ENCODE measurements at places on chromosomes 16 and 17.

DNA sequence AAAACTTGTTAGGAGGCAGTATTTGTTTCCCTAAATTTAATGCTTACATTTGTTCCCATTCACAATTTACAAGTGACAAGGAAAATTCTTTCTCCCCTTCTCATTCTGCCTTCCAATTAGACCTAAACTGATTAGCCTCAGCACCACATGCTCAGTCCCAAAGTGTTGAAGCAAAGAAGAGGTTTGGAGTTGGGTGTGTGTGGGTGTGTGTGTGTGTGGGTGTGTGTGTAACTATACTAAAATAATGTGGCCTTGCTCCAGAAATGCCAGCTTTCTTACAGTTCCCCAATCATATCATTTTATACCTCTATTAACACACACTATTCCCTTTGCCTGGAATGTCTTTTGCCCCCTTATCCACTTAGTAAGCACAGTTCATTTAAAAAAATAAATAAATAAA lies 6.9 kb upstream of the UTP6 start:
- no peak for DNase-seq

DNA sequence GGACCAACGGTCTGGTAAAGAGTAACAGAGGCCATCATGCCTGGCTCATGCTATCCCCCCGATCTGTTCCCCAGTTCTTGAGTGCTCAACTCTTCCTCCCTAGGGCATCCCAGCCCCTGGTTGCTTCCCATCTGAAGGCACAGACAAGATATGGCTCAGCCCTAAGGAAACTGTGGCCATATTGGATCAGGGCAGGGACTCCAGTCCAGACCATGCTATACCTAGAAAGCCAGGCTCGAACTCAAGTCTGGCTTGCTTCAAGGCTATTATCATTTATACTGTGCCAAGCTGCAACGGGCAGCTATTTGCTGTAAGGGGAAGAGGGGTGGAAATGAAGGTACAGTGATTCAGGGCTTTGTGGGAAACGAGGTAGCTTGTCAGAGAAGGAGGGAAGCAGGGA lies 2.8 kb downstream of the UBTF start:
- DNase-seq: no peak

- no peak for DNase-seq
Observed at GRCh38 chr16:79267781-79268180, 332.8 kb downstream of the MAF start.

DNA sequence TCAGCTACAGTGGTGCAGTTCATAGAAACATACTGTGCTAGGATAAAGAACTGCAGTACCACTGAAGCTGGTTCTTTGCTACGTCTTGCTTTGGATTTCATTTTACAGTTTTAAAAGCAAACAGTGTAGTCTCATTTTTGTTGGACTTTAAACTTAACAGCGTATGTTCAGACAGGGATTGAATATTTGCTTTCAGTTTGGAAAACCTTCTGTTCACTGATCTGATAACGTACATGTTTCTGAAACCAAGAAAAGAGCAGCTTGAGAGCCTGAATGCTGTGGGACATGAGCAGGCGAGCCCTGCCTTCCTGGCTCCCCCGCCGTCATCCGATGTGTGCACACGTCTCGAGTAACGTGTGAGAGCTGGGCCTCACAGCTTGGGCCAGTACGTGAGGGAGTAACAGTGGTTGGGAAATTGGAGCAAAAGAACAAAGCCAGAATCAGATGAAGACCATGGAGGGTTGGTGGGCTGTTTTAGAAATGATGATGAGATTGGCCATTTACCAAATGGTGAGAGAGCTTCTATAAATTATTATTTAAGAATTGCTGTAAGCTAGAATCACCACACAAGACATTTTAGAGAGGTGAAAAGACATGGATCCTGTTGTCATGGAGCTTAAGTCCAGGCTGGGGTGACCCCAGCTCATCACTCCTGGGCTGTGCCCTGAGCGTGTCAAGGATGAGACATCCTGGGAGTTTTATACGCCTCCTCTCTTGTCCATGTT lies 20.8 kb upstream of the CLEC18C start:
- DNase-seq: no peak

GRCh38 chr16:73019457-73020362 lies 28.2 kb downstream of the ZFHX3 start:
- DNase-seq: no peak

- no peak for DNase-seq
Observed at GRCh38 chr17:51703361-51704341, 443.3 kb downstream of the UTP18 start.

GRCh38 chr16:14101415-14101814 lies 30.3 kb downstream of the MRTFB start:
- no peak for DNase-seq

- no peak for DNase-seq
Observed at GRCh38 chr17:66462010-66462409, 159.6 kb downstream of the PRKCA start.

DNA sequence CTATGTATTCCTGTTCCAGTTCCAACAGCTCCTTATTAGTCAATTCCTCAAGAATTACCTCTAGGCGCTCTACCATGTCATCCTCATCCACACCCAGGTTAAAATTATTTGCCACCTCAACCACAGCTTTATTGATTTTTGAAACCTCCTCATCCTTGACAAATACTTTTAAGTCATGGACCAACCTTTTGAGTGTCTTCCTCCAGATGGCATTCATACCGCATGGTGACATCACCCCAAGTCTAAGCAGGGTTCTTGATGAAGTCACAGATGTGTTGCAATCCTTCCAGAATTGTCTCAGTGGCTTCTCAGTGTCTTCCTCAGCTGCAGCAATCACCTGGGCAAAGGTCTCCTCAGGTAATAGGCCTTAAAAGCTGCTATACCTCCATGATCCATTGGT lies 40.1 kb downstream of the BCL7C start:
- no peak for DNase-seq

DNA sequence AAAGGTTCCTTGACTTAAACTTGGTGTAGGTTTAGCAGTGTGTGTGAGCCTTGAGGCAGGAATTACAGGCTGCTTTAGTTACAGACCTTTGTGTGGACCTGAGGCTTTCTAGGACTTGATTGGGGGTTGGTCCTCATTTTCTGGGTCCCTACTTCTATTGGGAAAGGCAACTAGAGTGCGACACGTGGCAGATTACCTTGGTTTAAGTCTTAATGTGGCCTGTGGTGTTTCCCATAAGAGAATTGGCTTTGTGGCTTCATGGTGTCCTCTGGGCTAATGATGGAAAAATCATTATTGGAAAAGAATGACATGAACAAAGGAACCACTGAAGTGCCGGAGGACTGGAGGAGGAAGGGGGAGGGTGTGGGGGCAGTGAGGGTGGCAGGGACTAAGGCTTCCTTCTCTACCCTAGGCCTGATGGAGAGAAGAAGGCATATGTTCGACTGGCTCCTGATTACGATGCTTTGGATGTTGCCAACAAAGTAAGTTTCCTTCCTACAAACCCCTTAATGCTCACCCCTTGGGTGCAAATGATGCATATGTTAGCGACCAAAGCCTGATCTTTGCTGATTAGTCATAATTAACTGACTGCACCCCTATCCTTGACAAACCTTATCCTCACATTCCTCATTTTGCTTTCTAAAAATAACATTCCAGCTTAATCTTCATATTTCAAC lies 2.7 kb downstream of the TLCD1 start:
- no peak for DNase-seq

- no peak for DNase-seq
Observed at GRCh38 chr16:88606148-88606757, 32.1 kb upstream of the IL17C start.

- DNase-seq: no peak
Observed at GRCh38 chr17:81563861-81564586, 11.9 kb upstream of the FAAP100 start.

DNA sequence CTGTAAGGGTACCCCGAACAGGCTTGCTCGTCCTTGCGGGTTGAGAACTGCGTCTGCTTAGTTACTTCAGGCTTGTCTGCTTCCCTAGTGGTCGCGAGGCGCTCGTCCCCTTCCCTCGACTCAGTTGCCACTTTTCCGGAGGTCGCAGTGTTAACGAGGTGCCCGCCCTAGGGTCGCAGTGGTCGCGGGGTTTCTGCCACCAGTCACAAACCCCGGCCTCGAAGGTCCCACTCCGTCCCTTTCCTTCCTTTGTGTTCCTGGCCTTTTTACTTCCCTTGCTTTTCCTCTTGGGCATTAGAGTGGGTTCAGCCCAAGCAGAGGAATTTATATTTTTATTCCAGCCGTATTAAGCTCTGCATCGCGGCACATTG lies 299 bp downstream of the NUP85 start:
- no peak for DNase-seq

DNA sequence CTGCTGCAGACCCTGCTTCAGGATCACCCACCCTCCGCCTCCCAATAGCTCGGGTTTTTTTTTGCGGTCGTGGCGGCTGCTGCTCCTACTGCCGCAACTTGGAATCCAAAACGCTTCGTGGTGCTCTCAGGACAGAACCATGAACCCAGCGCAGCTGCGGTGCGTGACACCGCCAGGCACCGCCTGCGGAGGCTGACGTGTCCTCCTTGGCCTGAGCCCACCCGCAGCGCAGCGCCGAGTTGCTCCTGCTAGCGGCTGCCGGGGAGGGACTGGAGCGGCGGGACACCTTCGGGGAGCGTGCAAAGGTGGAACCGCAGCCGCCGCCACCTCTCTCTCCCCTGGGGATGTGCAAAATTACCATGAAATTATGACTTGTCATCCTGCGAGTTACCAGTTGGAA lies 1893.0 kb downstream of the TP53TG3F start:
- DNase-seq: no peak

- DNase-seq: no peak
Observed at GRCh38 chr16:87115646-87116045, 201.5 kb downstream of the C16orf95 start.

DNA sequence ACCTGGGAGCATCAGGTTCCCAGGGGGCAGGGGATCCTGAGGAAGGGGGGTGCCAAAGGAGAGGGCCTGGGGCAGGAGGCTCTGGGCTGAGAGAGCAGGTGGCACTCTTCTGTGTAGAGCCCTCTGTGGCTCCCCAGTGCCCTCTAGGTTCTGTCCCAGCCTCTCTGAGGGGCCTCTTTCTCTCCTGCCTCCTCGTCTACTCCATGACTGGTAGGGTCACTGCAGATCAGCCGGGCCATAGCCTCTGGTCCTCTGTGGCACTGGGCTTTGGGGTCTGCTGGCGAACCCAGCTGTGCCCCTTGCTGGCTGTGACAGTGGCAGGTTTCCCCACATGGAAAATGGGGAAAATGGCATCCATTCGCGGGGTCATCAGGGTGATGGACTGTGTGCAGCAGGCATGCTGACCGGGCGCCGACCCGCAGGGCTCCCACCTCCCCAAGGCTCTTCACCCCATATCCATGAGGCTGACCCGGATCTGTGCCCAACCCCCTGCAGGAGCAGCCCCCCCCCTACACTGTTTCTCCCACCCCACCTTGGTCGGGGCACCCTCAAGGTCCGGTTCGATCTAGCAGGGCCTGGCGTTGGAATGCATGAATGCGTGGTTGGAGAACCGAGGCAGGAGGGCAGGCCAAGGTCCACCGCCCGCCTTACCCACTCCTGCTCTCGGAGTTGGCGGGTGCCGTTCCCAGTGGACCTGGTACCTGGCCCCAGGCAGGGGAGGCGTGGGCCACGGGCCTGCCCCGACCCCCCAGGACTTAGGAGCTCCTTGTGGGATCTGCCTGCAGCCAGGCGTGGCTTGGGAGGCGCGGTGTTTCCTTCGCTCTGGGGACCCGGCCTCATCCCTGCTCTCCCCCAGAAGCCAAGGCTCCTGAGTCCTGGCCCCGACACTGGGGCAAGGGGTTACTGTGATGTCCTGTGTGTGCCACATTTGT lies 6.5 kb downstream of the GLIS2 start:
- no peak for DNase-seq

DNA sequence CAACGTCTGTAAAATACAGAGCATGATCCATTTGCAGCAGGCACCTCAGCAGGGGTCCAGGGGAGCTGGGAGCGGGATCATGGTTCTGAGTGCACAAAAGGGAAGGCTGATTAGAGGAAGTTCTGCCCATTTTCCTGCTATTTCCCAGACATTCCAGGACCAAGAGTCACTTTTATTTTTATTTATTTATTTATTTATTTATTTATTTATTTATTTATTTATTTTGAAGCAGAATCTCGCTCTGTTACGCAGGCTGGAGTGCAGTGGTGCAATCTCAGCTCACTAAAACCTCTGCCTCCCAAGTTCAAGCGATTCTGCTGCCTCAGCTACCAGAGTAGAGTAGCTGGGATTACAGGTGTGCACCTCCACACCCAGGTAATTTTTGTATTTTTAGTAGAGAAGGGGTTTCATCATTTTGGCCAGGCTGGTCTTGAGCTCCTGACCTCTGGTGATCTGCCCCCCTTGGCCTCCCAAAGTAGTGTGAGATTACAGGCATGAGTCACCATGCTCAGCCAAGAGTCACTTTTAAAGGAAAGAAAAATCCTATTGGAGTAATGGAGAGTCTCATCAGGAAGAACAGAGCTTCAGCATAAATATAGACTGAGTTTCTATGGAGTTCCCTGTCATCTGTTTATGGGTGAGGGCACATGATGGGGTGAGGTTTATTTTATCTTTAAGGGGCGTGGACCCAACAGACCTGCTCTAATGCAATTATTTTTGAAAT lies 355.2 kb downstream of the HAPSTR1 start:
- DNase-seq: no peak

- DNase-seq: no peak
Observed at GRCh38 chr16:79601931-79602627, 1.5 kb upstream of the MAF start.

- DNase-seq: no peak
Observed at GRCh38 chr17:45261577-45262515, at the start of gene SPATA32. Gene SPATA32 (minus strand): TSS chr17:45262094. CDS start chr17:45262016, 78 bp downstream.

DNA sequence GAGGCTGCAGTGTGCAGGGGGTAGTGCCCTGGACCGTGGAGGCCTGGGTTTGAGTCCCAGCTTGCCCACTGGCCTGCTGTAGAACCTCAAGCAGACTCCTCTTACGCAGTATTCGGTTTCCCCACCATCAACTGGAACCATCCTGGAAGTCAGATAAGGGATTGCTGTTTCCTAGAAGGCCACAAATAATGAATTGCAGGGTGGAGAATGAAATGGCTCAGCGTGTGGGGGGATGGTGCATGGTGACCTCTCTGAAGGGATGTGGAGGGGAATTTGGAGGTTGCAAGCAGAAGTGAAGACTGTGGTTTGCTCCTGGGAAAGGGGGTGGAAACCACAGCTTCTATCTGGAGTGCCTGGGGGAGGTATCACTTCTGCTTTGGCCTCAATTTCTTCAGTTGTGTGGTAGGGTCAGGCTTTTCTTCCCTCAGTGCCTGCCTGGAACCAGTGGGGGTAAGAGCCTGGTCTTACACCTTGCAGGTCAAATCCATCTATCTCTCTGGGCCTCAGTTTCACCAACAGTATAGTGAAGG lies 1.7 kb downstream of the ADGRG5 start:
- no peak for DNase-seq

DNA sequence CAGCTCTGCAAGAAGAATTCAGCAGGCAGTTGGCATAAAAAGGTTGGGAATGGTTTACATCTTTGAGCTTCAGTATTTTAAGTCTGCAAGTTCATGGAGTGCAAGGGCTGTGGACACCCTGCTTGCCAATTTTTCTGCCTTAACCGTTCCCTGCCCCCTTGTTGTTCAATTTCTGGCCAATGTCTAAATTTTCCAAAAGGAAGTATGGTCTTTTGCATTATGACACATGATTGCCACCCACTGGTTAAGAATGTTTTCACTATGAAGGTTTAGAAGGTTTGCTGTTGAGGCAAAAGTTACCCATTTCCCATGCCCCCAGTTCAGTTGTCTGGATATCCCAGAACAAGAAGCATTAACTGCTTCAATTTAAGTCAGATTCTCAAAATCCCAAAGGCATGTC lies 441.9 kb downstream of the CDH13 start:
- no peak for DNase-seq

GRCh38 chr17:2266865-2267228 lies 36.7 kb downstream of the SMG6 start:
- no peak for DNase-seq
